Foreskin fibroblast (primary cell): ENCODE measurements at places on chromosomes 5 and 9.

GRCh38 chr5:58248221-58248620 is 211.7 kb downstream of the PLK2 start:
- DNase-seq = no peak

GRCh38 chr5:165375201-165375600 is 1869.8 kb downstream of the MAT2B start:
- DNase-seq = no peak

DNA sequence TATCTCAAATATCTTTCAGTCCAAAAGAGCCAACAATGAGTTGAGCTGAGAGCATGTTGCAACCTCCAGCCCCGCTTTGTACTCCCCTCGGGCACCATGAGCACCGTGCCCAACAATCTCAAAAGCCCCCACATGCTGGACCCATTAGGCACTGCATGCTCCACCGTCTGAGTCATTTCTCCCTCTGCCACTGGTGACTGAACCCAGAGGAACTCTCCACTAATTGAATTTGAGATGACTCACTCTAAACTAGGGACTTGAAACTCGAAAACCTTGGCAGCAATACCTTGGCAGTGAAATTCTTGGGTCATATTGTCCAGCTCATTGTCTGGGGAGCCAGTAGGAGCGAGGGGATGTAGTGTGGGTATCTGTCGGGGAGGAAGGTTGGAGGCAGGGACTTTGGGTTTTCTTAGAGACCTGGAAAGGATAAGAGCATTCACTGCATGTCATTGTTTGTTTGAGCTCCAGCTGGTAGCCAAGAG is 49.9 kb upstream of the SLIT3 start:
- DNase-seq = peak; percentile 100

- DNase-seq = no peak
Measured at GRCh38 chr5:158538506-158539074, 561.1 kb downstream of the EBF1 start.

GRCh38 chr9:89952401-89952800 is 347.6 kb downstream of the GADD45G start:
- no peak for DNase-seq

DNA sequence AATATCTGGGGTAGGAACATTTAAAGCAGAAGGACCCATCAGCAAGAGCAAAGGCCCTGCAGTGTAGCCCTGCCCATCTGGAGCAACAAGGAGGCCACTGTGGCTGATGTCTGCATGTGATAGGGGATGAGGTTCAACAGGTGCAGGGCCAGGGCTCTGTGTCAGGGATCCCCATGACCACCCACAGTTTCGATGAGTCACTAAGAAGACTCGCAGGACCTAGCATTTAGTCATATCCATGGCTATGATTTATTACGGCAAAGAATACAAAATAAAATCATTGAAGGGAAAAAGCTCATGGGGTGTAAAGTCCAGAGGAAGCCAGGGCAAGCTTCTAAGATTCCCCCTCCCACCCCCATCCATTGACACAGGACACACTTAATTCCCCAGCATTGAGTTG is 188.6 kb downstream of the ADGRV1 start:
- DNase-seq = no peak

DNA sequence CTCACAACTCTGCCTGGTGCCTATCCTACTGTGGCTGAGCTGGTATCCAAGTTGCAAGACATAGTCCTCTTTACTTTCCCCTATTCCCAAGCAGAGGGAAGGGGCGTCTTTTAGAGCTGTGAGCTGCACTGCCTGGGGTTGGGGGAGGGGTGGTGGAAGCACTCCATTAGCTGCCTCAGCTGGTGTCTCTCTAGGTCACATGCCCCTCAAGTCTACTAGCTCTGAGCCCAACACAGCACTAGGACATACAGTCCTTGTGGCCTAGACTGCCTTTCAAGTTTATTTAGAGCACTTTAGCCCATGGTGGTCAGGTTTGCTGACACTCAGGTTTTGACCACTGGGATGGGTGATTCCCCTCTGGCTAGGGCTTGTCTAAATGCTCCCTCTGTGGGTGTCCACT is 54.7 kb downstream of the SREK1 start:
- no peak for DNase-seq
